BE2C (cell line): ENCODE measurements at places on chromosomes 11 and 22.

DNA sequence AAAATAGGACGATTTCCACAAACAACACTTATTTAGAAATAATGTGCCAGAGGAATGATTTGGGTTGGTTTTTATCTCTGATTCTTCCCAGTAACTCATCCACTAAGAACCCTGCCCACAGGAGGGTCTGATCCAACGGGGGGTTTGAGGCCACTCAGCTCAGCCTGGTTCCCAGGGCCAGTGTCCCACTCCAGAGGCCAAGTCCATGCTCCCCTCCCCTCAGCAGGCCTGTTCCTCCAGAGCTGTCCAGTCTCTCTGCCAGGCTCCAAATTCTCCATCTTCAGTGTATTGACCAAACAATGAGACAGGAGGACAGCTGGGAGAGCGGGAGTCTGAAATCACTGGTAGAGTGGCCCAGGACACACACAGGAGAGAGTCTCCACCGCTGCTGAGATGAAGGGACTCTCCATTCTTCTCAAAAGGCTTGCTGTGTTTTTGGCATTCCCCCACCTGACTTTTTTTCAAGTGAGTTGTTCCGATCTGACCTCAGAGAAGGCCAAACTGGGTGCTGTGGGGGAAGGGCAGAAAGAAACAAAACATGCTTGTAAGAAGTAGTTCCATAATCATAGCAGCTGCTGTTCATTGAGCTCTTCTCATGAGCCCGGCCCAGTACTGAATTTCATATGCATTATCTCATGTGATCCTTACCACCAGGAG lies 17.6 kb upstream of the SCN2B start:
- DNase-seq = no peak

DNA sequence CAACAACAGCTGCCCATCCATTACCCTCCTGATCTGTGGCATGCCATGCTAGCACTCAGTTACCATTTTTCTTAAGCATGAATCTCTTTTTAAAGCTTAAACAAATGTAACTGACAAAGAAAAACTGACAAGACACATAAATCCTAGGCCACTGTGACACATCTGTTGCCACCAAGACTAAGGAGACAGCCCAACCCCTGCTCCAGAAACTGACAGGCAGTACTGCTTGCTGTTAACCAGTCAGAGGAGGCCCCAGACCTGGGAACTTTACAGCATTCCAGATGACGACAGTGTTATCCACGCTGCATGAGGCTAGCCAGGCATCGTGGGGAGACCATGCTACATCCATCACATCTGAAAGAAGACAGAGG lies 33.8 kb downstream of the HIRA start:
- no peak for DNase-seq

GRCh38 chr11:48124880-48125279 lies 91.7 kb upstream of the OR4B1 start:
- no peak for DNase-seq

DNA sequence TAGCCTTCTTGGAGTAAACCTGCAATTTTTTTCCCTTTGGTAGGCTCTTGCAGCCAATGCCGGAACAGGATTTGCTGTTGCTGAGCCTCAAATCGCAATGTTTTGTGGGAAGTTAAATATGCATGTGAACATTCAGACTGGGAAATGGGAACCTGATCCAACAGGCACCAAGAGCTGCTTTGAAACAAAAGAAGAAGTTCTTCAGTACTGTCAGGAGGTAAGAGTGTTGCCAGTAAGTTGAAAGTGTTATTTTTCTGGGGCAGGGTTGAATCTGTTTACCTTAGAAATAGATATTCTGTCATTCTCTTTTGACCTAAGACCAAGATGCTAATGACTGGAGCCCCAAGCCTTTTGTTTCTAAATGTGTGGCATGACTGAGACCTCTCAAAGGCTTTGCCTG lies 39.7 kb downstream of the APLP2 start:
- no peak for DNase-seq

- DNase-seq = no peak
Measured at GRCh38 chr11:131186629-131187101, 183.8 kb upstream of the NTM start.
